ENCODE measurements at places on chromosomes 5 and 9.

DNA sequence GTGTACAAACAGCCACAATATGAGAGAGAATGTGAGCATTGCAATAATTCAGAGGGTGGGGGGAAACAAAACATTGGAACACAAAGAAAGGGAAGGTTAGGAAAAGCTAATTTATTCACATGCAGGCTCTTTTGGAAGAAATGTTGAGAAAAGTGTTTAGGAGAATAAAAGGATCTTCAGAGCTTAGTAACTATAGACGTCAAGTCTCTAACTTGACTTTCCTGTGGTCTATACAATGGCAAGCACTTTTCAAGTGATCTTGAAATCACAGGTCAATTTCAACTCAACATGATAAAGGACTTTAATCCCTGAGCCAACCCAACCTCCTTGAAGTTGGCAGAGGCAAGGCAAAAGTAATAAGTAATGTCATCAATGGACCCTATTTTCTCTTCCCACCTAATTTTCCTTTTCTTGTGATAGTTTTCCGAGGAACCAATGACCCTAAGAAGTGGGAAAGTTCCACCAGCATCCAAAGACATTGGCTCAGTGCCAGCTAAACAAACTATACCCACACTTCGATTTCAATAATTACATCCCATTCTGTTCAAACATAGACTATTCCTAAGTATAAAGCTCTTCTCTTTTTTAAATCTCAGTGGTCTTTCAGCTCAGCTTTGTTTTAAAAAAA is 23.7 kb downstream of the RFK start:
- DNase-seq = no peak

DNA sequence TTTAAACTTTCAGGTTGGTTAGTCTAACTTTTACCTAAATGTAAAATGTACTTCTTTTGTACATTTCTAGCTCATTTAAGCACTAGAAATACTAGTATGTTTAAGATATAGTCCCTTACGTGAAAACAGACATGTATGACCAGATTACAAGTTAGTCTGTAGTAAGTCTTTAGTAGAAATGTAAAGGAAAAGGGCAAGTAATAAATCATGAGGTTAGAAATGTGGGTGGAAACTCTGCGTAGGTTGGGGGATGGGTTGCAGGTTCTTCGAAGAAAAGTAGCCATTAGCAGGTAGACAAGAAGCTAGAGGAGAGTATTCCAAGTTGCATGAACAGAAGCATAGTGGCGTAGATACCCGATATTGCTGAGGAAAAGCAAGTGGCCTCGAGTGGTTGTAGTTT is 22.9 kb downstream of the RAD1 start:
- DNase-seq = no peak

- no peak for DNase-seq
Observed at GRCh38 chr5:116469631-116470030, 105.0 kb downstream of the SEMA6A start.

- no peak for DNase-seq
Observed at GRCh38 chr5:52605317-52606313, 182.1 kb upstream of the ITGA1 start.

DNA sequence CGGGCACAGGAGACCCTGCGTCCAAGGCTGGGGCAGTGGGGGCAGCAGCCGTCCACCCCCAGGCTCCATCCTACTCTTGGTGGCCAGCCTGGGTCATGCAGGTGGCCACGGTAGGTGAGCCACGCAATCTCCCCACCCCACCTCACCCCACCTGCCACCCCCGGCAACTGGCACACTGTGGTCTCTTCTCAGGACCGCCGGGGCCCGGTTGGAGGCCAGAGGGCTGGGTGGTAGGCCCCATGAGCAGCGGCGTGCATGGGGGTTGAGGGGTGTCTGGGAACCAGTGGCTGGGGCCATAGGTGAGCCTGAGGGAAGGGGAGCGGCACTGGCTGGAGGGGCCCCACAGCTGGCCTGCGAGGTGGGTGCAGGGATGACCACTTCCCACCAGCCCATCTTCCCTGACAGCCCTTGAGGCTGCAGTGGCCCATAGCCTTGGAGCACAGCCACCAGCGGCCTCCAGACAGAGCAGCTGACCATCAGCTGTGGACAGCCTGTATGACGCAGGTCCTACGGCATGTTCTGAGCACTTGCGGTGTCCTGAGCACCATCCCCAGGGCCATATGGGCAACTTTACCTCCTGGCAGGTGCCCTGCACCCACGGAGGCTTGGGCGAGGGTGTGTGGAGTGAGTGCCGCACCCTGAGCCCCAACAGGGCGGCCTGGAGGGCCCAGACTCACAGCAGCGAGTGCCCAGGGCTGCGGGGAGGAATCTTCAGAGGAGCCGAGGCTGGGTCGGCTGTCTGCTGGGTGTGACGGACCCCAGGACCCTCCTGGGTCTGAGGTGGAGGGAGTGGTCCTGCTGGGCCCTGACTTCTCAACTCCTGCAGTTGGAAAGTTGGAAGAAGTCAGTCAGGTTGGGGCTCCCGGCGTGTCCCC is 47.4 kb downstream of the KCNT1 start:
- no peak for DNase-seq

DNA sequence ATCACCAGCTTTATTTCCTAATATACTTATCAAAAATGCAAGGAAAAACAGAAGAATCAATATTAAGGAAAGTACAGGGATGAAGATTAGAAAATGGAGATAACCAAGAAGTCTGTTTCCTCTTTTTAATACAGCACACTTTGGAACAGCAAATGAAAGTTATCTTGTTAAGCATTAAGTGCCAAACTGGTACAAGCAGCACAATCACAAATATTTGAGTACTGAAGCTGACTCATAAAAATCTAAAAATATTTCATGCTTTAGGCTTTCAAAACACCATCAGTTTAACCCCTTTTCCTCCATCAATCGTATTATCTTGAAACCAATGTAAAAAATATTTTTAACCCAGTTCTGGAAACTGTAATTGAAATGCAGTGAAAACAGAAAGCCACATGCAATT is 2.7 kb downstream of the FBXW11 start:
- no peak for DNase-seq

DNA sequence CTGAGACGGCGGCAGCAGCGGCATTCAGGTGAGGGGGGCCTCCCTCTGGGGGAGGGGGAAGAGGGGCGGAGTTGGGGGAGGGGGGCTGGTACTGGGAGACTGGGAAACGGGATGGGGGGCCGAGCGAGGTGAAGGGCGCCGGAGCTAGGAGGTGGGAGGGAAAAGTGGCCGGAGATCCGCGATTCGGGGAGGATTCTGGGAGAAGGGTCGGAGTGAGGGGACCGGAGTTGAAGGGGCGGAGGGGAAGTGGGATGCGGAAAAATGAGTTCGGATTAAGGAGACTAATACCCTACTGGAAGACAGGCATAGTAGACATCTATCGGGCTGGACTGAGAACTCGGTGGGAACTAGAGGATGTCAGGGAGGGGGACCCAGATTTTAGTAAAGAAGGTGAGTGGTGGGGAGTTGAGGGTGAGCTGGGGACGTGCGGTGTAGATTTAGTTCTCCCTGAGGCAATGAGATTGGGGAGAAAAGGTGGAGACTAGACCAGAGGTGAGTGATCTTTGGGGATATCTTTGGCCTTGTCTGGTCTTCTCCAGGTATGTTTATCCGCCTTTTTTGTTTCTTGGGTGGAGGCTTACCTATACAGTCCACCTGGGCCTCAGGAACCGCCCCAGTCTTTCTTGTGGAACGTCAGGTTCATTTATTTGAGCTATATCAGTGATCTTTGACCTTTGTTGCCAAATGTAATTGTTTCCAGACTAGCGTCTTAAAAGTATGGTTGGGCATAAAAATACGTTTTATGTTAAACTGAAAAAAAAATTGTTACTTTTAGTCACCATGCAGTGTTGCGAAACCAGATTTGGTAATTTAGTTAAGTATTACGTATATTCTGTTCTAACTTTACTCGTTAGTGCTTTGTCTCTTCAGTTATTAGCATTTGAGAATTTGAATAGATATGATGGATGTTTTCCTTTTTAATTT is 632 bp downstream of the UBAP1 start:
- peak; percentile 42 for DNase-seq

- no peak for DNase-seq
Observed at GRCh38 chr5:113068559-113068958, 92.0 kb downstream of the DCP2 start.

GRCh38 chr5:83450967-83451248 is 20.6 kb upstream of the VCAN start:
- no peak for DNase-seq

- no peak for DNase-seq
Observed at GRCh38 chr5:147344861-147345260, 110.0 kb downstream of the STK32A start.

GRCh38 chr9:123063177-123063598 is 29.7 kb downstream of the GPR21 start:
- no peak for DNase-seq

DNA sequence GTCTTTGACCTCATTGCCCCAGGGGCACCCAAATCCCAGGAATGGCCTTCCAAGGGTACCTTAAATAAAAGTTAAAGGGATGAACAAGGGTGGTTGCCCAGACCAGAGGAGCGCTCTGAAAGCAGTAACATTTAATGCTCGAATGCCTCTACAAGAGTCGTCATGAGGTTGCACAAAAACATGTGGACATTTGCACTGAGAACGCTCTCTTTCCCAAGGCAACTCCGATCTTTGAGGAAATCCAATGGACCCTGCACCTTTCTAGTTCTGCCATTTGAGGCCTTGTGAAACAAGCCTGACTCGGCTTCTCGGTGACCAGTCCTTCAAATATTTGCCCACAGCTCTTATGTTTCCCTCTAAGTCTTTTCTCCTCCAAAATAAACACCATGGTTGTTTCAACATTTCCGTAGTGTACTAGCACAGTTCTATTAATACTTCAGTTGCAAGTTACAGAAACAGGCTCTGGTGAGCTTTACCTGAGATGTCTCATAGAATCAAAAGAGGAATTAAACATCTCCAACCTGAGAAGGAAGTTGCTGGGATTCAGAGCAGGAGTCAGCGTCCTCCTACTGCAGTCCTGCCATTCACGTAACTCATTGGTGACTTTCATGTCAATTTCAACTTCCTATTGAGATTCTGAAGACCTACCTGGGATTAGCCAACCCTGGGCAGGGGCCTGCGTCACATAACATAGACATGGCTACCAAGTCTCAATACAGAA is 168.8 kb upstream of the RAI14 start:
- DNase-seq = no peak

GRCh38 chr9:116182876-116183275 is 29.3 kb downstream of the PAPPA start:
- DNase-seq = no peak

GRCh38 chr5:59874675-59875074 is 18.9 kb downstream of the PDE4D start:
- DNase-seq = no peak

- no peak for DNase-seq
Observed at GRCh38 chr9:82252116-82252515, 263.5 kb downstream of the SPATA31D1 start.

DNA sequence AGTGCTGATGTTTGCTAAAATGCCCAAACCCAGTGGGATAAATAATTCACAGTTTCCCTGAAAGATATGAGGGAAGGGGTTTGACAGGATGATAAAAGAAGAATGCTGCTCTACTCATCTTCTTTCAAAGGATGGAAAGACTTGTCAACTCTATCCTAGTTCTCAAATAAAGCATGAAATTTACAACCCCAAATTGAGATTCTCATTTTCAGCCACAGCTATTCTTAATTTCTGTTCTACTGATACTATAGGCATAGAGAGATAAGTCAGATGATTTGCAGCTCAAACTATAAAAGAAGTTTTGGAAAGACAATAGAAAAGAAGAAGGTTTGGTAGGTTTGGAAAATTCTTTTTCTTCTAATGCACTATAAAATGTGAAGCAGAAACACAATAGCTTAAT is 542.6 kb downstream of the CSNK1G3 start:
- no peak for DNase-seq

GRCh38 chr5:34022121-34022705 is 14.4 kb upstream of the AMACR start:
- DNase-seq = no peak

DNA sequence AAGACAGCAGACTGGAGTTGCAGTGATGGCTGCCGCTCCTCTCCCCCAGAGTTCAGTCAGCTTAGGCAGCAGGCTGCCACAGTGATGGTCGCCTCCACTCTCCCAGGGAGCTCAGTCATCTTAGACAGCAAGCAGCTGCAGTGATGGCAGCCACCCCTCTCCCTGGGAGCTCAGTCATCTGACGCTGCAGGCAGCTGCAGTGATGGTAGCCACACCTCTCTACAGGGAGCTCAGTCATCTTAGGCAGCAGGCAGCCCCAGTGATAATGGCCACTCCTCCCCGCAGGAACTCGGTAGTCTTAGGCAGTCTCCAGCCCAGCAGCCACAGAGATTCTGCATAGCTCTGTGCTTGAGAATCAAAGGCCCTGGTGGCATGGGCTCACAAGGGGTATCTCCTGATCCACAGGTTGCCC is 582.7 kb downstream of the DTWD2 start:
- no peak for DNase-seq

- peak; percentile 95 for DNase-seq
Observed at GRCh38 chr9:122991370-122991830, 42.1 kb upstream of the GPR21 start.

- DNase-seq = no peak
Observed at GRCh38 chr5:150411245-150411979, 1.3 kb downstream of the CD74 start.

DNA sequence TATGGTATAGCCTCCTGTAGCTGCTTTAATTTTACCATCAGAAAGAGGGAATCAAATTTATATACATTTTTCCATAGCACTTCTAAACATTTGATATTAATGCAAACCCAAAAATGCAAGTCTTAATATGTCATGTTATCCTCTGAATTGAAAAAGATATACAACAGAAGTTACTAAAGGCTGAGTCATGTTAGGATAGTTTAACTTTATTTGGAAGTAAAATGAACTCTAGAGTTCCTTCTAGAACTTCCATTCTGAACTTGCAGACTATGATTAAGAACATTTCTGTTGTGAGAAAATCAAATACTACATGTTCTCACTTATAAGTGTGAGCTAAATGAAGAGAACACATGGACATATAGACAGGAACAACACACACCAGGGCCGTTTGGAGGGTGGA is 317.3 kb upstream of the PRR16 start:
- DNase-seq = no peak

DNA sequence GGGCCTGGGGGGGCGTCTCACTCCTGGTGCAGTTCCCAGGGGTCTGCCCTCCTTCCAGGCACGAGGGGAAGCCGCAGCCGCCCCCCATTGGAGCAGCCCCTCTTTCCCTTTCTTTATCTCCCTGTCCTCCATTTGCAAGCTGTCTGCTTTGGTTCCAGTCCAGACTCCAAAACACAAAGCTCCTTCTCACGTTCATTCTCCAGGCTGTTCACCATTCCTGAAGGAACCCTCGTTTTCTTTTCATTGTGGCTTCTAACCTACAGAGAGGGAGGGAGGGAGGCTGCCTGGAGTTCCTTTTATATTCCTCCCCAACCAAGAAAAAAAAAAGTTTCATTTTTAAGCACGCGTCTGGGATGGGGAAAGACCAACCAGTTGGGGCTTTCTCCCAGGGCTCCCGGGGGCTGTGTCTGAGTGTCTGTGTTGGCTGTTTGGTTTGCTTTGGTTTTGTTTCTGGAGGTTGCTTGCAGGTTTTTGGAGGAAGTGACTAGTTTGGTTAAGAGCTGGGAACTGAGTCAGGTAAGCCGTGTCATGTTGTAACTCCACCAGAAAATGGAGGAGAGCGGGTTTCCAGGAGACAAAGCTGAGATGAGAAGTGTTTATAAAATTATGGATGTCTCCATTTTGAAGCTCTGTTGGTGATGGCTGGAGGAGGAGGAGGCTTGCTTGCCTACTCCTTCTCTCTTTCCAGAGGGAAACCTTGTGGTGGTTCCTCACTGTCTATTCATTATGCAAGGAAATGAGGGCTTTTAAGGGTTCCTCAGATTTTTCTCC is 1.6 kb downstream of the ZNF462 start:
- DNase-seq = peak; percentile 82

Measured in RKO (cell line).